Muscle of back (tissue), 13 donors: ENCODE measurements at places on chromosomes 11 and 22. TPM values are rescaled to one million over a fixed set of nuclear protein-coding genes. Genes with fewer than 3 reads are reported as not detected.

Gene OR2D2
- polyA plus RNA-seq = not detected

- DNase-seq = no peak
Measured at GRCh38 chr22:25077964-25078363, 121.7 kb upstream of the CRYBB3 start.

- DNase-seq = no peak
Measured at GRCh38 chr22:39967103-39967829, 7.1 kb downstream of the TMA7B start.

- no peak for DNase-seq
Measured at GRCh38 chr22:33896154-33896553, 24.1 kb downstream of the LARGE1 start.

- peak; percentile 73 for DNase-seq
Measured at GRCh38 chr22:20080445-20080775, 369 bp downstream of the DGCR8 start.

Gene FJX1
- 6.6 TPM for polyA plus RNA-seq

Gene DRG1
- 74.5 TPM for polyA plus RNA-seq

GRCh38 chr11:78708388-78708787 is 133.7 kb upstream of the NARS2 start:
- no peak for DNase-seq

Gene RGL4
- polyA plus RNA-seq = 0.36 TPM

DNA sequence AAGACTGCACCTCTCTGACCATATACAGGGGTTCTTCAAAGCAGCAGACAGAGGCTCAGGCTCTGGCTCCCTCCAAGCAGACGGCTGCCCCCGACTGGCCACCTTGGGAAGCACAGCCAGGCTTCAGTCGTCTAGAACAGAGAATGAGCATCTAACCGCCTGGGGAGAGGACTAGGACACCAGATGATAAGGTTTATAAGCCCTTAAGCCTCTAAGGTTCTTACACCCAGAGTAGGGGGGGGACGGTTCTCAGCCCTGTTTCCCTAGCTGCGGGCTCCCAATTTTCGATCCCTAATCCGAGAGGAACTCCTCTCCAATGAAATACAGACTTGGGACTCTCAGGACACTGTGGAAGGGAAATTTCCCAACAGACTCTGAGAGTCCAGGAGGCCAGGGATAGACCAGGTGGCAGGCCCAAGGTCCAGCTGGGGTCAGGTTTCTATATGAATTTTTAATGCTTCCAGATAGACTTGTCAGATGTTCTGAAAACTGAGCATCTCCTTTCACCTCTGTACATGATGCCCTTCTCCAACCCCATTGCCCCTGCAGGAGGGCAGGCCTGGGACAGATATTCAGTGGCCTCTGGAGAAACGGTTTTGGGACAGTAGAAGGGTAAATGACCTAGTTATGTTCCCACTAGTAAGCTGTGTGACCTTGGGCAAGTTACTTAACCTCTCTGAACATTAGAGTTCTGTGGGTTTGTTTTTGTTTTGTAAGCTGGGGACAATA is 20.2 kb downstream of the RTN4RL2 start:
- DNase-seq = no peak

DNA sequence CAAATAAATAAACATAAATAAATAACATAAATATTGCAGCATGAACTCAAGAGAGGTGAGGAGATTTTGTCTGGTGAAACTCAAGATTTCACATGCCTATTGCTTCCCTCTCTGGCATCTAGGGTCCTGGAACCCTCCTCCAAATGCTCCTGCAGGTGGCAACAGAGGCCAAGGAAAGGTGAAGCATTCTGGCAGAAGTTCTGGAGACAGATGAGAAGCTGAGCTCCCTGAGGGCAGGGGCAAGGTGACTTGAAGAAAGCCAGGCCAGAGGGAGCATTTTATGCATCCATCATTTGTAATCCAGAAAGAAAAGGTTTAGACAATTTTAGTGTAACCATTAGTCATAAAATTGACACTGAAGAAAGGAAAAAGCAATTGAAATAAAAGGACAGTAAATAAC is 64.9 kb downstream of the ENDOD1 start:
- DNase-seq = peak; percentile 46

DNA sequence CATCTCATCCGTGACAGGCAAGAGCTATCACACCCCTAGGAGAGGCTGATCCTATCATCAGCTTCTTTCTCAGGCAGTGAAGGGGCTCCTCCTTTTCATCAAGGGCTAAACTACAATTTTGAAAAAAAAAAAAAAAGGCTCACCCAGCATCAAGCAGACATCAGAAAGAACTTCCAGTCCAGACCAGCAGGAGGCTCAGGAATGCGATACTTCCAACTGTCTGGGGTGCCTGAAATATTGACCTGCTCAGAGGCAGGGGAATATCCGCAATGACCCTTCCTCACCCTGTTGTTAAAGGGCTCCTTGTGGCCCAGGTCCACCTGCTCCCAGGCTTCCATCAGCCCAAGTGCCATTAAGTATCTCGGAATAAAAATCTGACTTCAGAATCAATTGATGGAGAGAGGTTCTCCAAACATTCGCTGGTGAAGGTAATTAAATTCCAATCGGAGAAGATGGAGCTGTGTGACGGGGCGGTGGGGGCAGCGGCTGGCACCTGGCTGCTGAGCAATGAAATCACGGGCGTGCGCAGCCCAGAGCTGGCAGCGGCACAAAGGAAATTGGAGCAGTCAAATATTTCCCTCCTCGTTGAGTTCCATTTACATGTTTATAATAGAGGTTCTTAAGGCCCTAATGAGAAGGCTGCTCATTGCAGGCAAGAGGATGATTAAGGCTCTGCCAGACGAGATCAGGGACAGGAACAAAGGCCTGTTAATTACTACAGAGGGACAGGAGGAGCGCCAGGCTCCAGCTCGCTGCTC is 69.0 kb upstream of the THY1 start:
- no peak for DNase-seq

DNA sequence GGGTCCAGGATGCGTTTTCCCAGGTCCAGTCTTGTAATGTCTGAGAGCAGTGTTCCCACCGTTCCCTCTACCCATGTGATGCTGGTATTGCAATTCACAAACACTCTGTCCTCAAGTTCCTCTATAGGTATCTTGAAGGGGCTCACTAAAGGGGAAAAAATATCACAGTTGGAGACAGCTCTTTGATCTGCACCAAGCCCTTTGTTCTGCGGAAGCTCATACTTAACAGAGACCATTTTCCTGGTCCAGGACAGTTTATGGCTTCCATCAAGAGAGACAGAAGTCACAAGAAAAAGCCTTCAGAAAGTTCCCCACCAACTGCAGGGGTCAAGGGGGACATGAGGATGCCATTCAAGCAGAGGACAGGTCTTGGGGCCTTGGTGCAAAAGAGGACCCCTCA is 2.1 kb downstream of the CD3D start:
- no peak for DNase-seq

GRCh38 chr22:41459431-41459830 is 9.1 kb downstream of the PHF5A start:
- DNase-seq = no peak

- no peak for DNase-seq
Measured at GRCh38 chr11:108500721-108501120, 2.5 kb upstream of the POGLUT3 start.

Gene KDM4E
- 0.09 TPM for polyA plus RNA-seq

Gene FAM111B
- 7.2 TPM for polyA plus RNA-seq

GRCh38 chr11:119747868-119748660 is 19.1 kb upstream of the NECTIN1 start:
- DNase-seq = no peak

DNA sequence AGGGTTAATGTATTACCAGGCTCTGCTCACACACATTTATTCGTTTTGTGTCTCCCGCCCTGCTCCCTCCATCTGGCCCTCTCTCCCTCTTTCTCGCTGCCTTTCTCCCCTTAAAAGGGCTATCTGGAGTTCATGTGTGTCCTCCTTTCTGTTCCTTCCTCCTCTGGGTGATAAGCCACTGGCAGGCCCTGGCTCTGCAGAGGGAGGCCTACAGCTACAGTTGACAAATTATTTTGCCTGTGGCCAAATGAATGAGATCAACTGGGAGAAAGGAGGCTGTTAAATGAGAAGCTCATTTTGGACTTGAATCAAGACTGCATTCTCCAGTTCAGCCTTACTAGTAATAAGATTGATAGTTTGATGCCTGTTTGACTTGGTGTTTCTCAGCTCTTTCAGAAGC is 17.5 kb upstream of the OPCML start:
- DNase-seq = no peak

Gene CARD18
- polyA plus RNA-seq = not detected

Gene OR56A1
- polyA plus RNA-seq = not detected

DNA sequence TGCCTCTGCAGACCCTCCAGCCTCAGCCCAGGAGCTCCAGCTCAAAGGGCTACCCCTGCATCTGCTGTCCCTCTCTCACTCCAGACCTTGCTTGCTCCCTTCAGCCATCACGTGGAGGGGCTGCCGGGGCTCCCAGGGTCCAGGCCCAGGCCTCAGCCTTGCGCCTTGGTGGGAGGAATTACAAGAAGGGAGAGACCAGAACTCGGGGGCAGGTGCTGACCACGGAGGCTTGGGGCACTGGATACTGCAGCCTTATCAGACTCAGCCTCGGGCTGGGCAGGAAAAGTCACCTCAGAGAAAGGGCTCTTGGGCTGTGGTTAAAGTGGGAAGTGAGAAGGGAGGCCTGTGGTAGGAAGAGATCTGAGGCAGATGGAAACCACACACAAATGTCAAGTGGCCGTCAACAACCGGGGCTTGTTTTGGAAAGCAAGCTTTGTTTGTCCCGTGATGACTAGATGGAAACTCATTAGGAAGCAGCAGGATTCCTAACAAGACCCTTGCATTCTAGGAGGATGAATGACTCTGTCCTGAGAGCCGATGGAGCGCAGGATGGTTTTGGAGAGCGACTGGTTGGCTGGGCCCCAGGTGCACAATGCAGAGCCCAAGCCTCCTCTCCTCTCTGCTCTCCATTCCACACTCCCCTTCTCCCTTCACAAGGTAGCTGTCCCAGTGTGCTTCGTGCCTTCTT is 1321.7 kb downstream of the TBC1D22A start:
- no peak for DNase-seq

Gene BTBD18
- polyA plus RNA-seq = 0.13 TPM

DNA sequence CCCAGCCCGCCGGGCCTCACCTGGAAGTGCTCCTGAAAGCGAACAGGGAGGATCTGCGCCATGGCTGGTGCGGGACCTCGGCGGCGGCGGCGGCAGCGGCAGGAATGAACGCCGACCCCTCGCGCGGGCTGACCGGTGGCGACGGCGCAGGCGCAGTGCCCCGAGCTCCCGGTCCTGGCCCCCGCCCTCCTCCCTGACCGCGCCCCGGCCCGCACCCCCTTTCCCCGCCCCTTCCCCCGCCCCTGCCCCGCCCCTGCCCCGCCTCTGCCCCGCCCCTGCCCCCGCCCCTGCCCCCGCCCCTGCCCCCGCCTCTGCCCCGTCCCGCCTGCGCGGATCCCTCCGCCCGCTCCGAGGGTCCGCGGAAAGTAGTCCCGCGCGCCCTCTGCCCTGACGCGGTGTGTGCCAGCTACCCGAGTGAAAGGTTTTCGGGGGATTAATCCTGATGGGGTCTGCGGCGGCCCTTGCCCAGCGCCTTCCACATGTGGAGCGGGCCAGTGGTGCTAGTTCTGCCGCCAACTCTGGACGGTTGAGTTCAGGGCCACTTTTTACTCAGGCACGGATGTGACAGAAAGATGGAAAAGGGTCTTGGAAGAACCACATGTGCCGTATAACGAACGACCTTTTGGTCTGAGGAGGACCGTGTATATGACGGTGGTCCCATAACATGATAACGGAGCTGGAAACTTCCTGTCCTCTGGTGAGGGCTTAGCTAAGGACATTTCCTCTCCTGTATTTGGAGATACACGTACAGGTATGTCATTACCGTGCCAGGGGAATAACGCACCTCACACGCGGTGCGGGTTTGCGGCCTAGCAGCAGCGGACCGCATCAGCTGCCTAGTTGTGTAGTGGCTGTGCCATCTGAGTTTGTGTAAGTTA is at the start of gene CLTCL1:
Gene CLTCL1 (minus strand): TSS at position 140 of the 878 bp plus-strand sequence. CDS start 78 bp downstream, at position 62.
- peak; percentile 78 for DNase-seq

- no peak for DNase-seq
Measured at GRCh38 chr22:43476341-43476740, 64.5 kb downstream of the MPPED1 start.
